ENCODE measurements at places on chromosomes 12 and 14.

DNA sequence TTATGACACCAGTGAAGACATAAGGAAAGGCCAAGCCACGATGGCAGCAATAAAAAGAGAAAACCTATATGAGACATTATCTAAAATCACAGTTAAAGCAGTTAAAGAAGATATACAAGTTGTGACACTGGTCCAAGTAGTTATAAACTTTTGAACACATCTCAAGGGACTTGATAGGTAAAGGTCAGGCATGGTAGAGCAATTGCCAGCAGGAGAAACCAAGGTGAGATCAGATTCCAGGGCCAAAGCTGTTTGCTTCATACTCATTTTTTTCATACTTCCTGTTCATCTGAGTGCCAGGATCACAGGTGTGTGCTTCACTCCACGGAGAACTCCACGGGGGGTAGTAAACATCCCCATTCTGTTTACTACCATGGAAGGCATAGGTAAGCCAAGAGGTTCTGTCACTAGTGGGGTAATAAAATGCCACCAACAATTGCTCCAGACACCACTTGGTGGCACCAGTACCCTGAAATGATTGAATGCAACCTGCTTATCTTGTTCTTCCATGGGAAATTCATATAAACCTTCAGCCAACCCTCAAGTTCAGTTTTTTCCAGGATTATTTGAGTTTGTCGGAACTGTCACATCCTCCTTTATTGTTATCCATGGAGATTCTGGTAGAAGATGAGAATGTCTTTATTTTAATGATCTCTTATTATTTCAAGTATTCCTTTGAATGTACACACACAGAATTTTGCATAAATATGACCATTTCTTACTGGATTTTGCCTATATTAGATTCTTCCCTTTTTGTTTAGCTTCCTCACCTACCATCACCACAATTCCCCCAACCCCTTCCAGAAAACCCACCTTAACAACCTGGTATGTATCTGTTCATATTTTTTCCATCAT is 59.2 kb upstream of the TSPAN8 start:
- DNase-seq: peak; percentile 8

DNA sequence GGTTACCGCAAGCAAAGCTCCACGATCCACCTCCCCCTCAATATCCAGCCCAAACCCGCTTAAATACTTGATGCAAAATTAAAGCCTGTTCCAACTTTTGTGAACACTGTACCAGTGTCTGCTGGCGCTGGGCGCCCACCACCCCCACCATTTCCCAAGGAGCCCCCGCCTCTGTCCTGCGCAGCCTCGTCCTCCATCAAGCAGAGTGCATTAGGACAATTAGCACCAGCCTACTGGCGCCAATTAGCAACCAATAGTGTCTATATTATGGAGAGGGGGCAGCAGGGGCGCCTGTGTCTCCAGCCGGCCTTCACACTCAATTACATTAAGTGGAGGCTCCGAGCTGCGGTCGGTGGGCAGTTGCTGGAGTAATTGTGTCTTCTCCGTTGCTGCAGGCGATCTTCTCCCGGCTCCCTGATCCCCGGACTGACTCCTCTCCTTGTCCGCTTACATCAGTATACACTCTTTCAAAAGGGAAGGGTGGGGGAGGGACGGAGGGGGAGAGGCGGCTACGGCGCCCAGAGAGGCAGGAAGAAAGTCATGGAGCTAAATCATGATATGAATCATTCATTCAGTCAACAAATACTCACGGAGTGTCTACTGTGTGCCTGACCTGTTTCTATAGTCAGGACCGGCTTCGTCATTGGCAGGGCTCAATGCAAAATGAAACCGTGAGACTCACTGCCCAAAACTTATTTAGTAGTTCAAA is 707.3 kb downstream of the MED13L start:
- no peak for DNase-seq

DNA sequence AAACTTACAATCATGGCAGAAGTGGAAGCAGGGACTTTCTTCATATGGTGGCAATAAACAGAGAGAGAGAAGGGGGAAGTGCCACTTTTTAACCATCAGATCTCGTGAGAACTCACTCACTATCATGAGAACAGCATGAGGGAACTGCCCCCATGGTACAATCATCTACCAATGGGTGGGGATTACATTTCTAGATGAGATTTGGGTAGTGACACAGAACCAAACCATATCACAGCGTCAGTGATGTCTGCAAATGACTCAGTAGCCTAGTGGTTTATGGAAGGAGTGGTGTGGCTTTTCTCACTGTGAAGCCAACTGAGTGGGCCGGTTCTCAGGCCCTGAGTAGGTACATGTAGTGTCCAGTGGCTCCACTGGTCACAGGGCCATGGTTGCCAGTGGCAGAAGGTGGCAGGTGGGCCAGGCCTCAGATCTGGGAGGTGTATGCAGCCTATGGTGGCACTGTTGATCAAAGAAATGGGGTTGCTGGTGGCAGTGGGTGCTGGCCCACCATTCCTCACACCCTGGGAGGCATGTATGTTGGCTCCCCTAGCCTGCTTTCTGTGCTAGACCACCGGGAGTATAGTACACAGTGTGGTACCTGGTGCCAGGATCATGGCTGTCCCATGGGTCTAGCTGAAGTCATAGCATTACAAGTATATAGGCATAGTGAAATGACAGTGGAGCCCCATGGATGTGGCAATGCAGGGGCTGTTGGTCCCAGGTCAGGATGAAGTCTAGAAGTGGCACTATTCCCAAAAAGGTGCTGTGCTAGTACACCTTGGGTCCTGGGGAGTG is 191.9 kb downstream of the NUBPL start:
- DNase-seq: peak; percentile 25

DNA sequence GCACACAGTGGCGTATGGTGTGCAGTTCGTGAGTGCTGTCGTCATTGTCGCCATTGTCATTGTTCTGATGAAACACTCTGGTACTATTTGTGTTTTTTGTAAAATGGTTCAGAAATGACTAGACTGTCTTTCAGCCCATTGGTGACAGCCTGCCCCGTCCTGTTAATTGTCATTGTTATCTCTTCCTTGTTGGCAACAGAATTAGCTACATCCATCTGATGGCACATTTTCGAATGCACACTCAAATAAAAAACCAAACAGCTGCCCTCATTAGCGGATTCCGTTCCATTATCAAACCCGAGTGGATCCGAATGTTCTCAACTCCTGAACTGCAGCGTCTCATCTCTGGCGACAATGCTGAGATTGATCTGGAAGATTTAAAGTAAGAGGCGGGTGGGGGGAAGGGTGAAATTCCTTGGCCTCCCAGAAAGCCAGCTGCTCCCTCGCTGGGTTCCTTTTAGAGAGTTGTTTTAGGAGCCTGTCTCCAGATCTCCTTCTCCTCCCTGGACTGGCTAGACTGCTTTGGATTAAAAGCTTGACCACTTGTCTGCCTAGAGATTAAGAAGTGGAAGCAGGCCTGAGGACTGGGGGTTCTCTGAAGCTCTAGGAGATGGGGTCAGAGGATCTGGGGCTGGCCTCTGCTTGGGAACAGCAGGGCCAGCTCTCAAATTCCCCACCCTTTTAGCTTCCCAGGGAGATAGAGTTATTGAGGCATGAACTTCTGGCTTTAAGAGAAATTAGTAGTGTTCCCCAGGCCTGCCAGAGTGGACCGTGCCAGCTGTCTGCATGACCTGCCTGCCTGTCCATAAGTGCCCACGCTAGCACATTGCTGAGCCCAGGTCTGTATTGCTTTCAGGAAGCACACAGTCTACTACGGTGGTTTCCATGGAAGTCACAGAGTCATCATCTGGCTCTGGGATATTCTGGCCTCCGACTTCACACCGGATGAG is 43.3 kb downstream of the MMAB start:
- no peak for DNase-seq

DNA sequence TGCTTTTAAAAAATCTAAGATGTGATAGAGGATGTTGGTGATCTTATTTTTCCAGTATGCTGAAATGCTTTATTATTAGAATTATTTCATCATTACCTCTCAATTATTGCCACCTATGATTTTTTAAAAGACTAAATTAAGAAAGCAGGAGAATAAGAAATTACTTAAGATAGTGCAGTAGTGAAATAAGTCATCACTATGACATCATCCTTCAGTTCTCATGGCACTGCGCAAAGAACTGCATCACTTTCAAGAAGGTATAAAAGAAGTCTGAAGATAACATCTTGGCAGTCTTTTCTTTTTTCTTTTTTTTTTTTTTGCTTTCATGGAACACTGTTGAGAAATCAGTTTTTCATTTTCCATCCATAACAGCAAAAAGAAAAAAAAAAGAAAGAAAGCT is 24.4 kb downstream of the NT5DC3 start:
- DNase-seq: no peak

DNA sequence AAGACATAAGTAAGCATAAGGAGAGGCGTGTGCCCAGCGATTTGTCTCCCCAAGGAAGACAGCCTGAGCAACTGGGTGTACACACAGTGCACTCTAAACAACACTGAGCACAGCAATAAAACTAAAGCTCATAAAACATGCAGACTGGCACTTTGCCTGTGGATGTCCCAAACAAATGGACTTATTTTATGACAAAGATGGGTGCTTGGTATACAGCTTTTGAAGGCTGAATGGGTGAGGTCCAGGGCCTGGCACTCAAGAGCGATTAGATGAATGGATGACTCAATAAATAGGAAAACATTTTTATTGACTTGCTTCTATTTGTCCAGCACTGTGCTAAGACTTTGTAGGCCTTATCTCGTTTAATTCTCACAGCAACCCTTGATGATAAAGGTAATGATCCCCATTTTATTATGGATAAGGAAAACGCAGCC is 28.5 kb downstream of the LGMN start:
- no peak for DNase-seq

- peak; percentile 35 for DNase-seq
Measured at GRCh38 chr12:68792952-68793351, 15.0 kb upstream of the MDM2 start.

DNA sequence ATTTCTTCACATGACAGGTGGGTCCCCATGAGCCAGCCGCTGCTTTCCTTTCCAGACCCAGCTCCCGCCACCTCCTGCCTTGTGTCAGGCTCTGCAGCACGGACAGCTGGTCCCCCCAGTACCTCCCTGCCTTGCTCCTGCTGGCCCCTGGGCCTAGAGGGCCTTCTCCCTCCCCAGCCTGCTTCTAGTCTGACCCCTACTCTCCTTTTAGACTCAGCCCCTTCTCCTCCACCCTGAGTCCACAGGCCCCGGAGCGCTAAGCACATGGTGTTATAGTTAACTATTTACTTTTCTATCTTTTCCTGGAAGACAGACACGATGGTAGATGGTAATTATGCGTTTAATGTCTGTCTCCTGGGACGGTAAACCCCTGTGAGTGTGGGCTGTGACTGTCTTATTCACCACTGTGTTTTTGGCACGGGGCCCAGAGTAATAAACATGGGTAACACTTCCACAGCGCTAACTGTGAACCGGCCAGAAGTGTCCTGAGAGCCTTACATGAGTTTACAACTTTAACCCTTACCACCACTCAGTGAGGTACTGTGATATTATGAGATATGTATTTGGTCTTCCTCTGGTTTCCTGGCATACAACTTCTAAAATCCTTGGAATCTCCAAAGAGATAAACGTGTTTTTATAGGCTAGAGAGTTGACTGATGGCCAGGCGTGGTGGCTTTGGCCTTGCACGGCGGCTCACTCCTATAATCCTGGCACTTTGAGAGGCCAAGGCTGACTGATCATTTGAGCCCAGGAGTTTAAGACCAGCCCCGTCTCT is 41.2 kb downstream of the DGLUCY start:
- no peak for DNase-seq

- DNase-seq: peak; percentile 28
Measured at GRCh38 chr12:67449591-67450052, 180.5 kb downstream of the CAND1 start.

GRCh38 chr12:19068137-19068536 is 61.4 kb upstream of the PLEKHA5 start:
- no peak for DNase-seq

GRCh38 chr12:125050446-125050845 is 14.8 kb upstream of the AACS start:
- no peak for DNase-seq

DNA sequence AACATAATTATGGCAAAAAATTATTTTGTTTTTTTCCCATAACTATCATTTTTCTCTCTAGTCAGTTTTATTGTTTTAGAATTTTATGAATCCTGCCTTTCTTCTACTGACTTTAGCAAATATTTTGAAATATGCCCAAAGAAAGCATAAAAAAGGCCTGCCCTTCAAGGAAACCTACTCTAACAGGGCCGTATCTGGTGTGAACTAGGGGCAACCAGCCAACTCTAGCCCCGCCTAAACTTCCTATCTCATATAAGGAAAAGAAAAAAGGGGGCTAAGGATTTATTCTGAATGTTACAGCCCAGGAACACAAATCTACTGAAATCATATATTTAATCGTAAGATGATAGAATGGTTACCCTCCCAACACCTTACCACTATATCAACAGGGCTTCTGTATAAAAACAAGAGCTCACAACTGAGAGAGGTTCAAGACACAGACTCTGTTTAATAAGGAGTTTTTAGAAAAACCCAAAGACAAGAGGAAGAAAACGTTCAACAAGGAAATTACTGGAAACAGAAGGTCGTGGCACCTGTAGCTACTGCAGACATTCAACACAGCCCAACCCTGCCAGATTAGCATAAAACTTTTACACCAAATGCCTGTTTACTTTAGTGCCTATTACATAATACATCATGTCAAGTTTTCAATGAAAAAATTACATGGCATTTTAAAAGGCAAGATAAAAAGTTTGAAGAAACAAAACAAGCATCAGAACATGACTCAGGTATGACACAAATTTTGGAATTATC is 12.9 kb upstream of the EPYC start:
- DNase-seq: no peak

- DNase-seq: no peak
Measured at GRCh38 chr12:90290980-90291975, 582.6 kb upstream of the ATP2B1 start.

GRCh38 chr12:113815031-113815430 is 151.1 kb downstream of the RBM19 start:
- DNase-seq: no peak

- peak; percentile 70 for DNase-seq
Measured at GRCh38 chr12:113048716-113049127, 7.8 kb upstream of the DTX1 start.

- DNase-seq: no peak
Measured at GRCh38 chr12:46518169-46518568, 145.6 kb upstream of the SLC38A2 start.

- DNase-seq: no peak
Measured at GRCh38 chr12:116492703-116493324, 66.4 kb upstream of the MAP1LC3B2 start.

DNA sequence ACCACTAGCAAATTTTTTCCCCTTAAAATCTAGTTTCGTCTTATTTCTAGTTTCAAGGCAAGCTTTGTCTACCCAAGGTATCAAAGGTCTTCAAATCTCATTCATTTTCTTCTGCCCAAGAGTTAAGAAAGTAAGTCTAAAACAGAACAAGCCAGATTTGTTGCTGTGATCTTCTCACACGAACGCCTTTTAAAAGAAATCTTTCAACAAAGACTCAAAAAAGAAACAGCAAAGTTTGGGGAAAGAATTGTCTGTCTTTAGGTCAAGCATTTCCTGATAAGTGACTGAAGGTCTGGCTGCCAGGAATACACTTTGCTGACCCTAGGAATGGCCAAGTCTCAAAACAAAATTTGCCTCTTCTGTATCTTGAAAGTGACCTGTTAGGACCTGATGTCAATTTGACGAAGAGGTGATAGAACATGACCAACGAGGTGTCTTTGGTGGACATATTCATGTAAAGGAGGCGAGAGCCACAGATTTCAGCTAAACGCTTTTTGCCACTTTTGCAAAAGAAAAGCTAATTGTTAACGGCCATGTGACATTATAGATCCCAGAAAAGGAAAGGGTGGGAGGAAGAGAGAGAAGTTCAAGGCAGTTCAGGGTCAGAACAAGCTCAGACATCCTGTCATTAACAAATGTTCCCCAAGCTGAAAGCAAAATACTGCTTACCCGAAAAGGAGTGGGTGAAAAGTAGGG is 1.7 kb downstream of the CDK17 start:
- DNase-seq: no peak

GRCh38 chr12:90990611-90991010 is 14.2 kb downstream of the EPYC start:
- DNase-seq: no peak

All from activated CD4-positive, alpha-beta T cell treated with anti-CD3 and anti-CD28 coated beads, Interleukin-2, Interleukin-4, amounts not matched to agents 100 ng/mL and 50 ng/mL, durations not matched to agents 16 hours and 8 hours (primary cell).